ENCODE measurements at places on chromosomes 13 and 19.

DNA sequence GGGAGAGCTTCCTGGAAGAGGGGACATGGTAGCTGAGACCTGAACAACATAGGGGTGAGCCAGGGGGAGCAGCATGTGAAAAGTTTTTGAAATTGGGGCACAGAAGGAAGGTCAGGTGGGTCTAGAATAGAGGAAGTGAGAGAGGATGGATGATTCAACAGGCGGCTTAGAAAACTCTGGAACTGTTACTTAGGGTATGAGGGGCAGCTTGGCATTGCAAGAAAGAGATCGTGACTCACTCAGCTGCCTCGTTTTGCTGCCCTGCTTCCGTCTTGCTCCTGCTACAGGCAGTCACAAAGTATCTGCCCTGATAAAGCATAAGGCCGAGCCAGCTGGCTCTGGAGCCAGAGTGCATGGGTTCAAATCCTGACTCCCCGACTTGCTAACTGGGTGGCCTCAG lies 1.3 kb upstream of the CEACAM20 start:
- DNase-seq = no peak

GRCh38 chr13:40306817-40307216 lies 359.6 kb downstream of the FOXO1 start:
- DNase-seq = no peak

DNA sequence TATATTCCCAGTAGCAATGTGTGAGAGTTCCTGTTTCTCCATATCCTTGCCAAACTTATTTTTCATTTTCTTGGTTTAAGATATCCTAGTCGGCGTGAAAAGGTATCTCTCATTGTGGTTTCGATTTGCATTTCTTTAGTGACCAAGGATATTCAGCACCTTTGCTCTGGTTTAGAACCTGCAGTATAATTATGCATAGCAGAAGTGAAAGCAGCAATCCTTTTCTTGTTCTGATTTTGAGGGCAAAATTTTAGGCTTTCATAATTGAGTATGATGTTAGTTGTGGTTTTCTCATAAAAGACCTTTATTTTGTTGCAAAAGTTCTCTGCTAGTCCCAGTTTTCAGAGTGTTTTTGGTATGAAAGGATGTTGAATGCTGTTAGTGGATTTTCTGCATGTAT lies 491.0 kb downstream of the FGF9 start:
- DNase-seq = no peak

DNA sequence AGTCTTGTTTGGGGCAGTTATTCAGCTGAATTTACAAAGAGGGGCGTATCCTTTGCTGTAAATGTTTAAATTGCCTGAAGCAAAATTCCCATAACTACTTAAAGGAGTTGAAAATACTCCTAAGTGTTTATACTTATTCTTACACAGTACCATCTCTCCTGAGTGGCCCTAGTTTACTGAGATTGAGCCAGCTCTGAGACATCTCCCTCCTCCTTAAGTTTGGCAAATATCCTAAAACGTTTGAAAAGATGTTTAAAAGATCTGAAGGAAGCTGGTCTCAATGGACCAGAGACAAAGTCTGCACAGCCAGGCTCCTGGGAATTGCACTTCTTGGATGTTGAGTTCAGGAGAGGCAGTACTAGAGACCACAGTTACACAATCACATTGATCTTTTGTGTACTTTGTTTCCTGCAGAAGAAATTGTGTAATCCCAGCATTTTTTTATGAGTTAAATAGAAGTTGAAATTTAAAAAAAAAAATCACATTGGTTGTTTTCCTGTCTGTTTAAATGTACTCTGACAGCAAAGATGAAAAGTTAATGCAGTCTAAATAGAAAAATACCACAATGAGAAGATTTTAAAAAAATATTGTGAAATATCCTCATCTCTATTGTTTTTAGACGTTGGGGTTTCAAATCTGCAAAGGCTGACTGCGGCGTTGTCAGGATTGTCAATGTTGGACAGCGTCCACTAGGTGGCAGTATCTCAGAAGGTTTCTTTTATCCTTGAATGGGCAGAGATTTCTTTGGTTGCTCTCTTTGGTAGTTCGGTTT lies 20.7 kb downstream of the TNFSF11 start:
- peak; percentile 72 for DNase-seq

GRCh38 chr13:70107125-70107497 lies 515 bp upstream of the ATXN8OS start:
- DNase-seq = no peak

DNA sequence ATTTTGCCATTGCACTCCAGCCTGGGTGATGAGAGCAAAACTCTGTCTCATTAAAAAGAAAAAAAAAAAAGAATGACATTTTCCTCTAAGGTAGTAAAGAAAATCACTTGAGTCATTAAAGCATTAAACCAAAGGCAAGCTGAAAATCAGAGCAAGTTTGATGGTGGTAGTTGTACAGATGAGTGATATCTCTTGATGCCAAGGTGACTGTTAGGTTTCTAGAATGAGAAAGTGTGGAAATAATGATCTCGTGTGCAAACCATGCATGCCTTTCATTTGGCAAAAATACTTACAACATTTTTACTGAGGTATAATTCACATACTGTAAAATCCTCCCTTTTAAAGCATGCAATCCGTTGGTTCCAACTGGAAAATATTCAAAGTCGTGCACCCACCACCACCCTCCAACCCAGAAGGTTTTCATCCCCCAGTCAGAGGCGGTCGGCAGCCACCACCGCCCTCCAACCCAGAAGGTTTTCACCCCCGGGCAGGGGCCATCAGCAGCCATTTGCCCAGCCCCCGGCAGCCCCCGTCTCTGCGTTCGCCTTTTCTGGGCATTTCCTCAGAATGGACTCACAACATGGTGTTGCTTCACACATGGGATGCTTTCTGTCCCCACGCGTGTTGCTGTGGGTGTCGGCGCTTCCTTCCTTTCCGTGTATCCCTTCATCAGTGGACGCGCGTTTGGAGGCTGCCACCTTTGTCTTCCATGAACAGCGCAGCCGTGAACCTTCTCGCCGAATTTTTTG lies 90.2 kb downstream of the ATP11A start:
- DNase-seq = no peak

GRCh38 chr13:78024996-78025395 lies 106.4 kb upstream of the EDNRB start:
- DNase-seq = no peak

DNA sequence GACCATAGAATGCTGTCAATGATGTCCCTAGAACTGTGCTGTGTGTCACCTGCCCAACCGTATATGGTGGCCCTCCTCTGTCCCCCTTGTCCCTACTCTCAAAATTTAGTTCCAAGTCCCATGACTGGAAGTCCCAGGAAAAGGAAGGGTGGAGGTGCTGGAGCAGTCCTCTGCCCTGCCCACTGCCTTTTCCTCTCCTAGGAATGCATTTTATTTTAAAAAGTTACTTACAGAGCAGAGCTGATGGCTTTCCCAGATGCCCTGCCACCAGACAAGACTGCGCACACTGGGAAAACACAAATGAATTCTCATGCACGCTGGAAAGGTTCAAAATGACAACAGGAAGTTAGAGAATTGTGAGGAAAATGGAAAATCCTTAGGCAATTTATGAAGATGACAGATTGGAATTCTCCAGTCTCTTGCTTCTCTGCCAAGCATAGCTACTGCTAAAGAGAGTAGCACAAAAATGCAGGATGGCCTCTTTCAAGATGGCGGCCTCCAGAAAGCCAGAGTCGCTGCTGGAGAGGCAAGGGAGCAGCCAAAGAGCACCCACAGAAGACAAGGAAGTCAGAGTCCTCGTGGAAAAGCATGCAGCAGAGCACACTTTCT lies 117.1 kb upstream of the TSC22D1 start:
- no peak for DNase-seq

DNA sequence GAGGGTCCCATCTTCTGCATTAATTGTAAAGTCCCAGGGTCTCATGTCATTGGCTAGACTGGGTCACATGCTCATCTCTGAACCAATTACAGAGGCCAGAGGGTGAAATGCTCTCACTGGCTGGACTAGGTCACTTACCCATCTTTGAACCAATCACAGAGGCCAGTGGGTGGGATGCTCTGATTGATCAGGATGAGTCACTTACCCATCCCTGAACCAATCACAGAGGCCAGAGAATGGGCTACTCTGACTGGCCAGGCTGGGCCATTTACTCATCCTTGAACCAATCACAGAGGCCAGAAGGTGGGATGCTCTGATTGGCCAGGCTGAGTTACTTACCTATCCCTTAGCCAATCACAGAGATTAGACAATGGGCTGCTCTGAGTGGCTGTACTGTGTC lies 5.3 kb downstream of the MISP start:
- DNase-seq = no peak

DNA sequence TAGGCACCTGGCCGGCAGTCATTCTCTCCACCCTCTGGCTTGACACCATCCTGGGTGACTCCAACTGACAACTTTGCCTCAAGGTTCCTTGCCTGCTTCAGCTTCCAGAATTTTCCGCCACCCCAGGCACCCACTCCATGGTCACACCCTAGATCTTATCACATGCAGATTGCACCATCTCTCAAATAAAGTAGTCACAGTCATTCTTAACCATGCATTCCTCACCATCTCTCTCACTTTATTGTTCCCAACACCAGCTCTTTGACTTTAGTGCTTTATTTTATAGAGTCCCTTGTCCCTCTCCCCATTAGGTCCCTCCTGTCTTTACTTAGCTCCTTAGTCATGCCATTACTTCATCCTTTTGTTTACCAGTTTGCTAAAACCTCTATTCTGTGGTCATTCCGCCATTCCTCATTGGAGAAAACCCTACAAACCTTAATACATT lies 351.7 kb downstream of the SPRY2 start:
- no peak for DNase-seq

- no peak for DNase-seq
These were observed 34.4 kb downstream of the KLF2 start for GRCh38 chr19:16359074-16359473.

- DNase-seq = no peak
These were observed 45.1 kb upstream of the CEACAM21 start for GRCh38 chr19:41530761-41531301.

GRCh38 chr13:80873589-80873988 lies 532.7 kb upstream of the SPRY2 start:
- no peak for DNase-seq

DNA sequence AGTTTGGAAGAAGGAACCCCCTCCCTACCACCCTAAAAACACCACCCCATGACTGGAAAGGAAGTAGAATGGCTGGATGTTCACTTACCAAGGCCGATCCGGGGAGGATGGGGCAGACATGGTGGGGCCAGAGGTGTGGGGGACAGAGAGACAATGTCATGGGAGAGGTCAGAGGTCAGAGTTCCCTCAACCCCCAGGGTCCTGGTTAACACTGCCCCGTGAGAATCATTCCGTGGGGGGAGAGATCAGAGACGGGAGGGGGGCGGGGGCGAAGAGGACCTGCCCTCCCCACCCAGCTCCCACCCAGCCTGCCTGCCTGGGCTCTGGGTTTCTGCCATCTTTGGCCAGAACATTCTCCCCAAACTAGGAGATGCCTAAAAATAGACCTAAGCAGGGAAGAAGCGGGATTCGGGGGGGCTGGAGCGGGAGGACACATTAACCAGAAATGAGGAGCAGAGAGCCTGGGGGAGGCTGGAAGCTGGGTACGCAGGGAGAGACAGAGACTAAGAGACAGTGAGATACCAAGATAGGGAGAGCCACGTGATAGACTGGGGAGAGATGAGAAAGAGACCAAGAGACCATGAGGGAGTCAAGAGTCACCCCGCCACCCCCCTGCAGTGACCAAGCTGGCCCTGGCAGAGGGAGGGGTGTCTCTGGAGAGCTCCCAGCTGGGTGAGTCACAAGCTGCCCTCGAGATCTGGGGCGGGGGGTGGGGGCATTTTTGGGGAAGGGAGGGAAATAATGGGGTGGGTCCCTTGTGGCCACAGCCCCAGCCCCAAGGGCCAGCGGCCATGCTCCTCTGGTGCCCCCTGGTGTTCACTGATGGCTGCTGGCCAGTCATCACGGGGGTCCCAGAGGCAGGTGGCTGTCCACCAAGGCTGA lies 6.1 kb upstream of the KANK2 start:
- peak; percentile 56 for DNase-seq

DNA sequence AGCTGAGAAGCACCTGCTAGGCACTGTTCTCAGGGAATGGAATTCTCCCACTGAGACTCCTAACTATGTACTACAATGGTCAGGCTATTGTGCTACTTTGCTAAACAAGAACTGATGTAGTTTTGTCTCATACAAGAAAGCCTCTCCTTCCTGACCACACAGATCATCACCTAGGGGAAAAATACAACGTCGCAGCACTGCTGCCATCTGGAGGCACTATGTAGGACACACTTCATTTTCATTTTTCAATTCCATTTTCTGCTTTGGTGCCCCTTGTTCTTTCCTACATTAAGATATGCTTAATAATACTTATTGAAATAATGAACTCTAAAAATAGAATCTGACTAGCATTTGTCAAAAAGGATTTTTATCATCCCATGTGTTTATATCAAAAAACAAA lies 21.1 kb downstream of the PROSER1 start:
- no peak for DNase-seq

DNA sequence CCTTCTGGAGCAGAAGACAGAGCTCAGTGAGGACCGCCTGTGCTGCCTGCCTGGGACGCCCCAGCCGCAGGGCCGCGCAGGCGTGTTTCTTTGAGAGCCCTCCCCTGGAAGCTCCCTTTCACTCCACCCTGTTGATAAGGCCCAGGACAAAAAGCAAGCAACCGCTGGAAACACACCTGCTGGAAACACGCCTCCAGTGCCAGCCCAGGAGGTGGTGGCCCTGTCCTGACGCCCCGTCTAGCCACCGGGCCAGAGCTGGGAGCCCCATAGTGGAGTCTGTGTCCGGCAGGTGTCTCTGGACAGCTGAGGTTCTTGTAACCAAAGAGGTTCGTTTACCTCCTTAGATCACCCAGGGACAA lies 173.8 kb downstream of the KATNAL1 start:
- no peak for DNase-seq

GRCh38 chr13:76948149-76948548 lies at the start of gene ACOD1:
TSS of gene ACOD1 (plus strand) at chr13:76948511. CDS start at chr13:76948559, 48 bp downstream.
- DNase-seq = no peak

- DNase-seq = no peak
These were observed 727 bp downstream of the CNMD start for GRCh38 chr13:52738719-52739467.

- no peak for DNase-seq
These were observed 16.1 kb downstream of the CEACAM21 start for GRCh38 chr19:41591951-41592562.

- no peak for DNase-seq
These were observed 156.4 kb downstream of the UQCRFS1 start for GRCh38 chr19:29056535-29056934.

DNA sequence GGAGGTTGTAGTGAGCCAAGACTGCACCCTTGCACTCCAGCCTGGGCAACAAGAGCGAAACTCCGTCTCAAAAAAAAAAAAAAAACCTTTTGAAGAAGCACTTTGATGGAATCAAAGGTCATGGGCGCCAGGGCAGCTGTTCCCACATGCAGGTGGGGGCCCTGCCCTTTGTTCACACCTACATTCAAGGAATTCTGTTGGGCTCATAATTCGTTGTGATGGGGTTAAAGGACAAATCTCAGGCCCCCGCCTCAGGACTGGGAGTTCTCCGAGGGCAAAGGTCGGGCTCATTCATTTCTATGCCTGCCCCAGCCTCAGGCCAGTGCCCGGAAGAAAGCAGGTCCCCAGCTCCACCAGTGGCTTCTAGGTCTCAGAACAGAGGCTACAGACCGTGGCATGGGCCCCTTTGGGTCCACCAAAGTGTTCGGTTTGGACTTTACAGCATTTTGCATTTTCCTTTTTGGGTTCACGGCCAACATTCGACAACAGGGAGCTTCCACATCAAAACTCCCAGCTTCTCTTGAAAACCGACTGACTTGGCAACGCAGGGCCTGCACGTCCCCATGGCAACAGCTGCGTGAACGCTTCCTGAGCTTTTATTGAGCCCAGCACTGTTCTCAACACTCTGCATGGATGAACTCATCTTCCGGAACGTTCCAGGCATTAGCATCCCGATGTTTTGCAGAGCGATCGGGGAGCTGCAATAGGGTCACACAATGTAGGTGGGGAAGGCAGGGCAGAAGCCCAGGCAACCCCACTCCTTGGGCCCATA lies 10.1 kb upstream of the GTF2F1 start:
- DNase-seq = peak; percentile 47
